ENCODE measurements at places on chromosomes 5 and 9.

GRCh38 chr9:5767968-5768932 lies 64.7 kb downstream of the ERMP1 start:
- no peak for DNase-seq

GRCh38 chr9:126464694-126465441 lies 138.2 kb downstream of the MVB12B start:
- peak; percentile 24 for DNase-seq

GRCh38 chr9:69582018-69582417 lies 90.2 kb downstream of the APBA1 start:
- DNase-seq, result no peak

DNA sequence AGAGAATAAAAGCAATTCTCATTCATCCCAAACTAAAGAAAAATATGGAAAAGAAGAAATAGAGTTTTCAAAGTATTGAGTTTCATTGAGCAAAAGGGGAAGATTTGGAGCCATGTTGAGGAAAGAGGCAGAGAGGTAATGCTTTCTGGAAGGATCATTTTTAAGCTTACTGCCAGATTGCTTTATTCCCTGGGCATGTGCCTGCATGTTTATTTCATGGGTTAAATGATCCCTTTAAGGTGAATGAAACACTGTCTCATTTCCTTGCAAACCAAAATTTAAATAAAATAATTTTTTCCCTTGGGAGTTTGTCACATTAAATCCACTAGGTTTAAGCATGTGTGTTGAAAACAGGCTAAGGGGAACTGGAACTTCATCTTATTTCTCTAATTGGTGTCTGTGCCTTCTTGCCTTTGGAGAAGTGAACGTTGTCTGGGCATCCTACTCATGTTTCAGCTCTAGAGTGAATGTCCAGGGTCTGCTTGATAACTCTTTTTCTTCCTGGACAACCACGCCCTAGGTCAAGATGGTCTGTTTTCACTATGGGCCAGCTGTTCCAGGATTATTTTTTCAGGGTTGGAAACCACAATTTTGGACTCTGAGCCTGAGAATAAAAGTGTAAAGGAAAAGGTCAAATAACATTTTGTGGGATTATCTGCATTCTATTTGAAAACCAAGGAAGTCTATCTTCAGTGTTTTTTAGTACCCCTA lies 114.1 kb upstream of the ELL2 start:
- no peak for DNase-seq

- peak; percentile 94 for DNase-seq
Observed at GRCh38 chr9:121529237-121529987, 29.8 kb upstream of the GGTA1 start.

DNA sequence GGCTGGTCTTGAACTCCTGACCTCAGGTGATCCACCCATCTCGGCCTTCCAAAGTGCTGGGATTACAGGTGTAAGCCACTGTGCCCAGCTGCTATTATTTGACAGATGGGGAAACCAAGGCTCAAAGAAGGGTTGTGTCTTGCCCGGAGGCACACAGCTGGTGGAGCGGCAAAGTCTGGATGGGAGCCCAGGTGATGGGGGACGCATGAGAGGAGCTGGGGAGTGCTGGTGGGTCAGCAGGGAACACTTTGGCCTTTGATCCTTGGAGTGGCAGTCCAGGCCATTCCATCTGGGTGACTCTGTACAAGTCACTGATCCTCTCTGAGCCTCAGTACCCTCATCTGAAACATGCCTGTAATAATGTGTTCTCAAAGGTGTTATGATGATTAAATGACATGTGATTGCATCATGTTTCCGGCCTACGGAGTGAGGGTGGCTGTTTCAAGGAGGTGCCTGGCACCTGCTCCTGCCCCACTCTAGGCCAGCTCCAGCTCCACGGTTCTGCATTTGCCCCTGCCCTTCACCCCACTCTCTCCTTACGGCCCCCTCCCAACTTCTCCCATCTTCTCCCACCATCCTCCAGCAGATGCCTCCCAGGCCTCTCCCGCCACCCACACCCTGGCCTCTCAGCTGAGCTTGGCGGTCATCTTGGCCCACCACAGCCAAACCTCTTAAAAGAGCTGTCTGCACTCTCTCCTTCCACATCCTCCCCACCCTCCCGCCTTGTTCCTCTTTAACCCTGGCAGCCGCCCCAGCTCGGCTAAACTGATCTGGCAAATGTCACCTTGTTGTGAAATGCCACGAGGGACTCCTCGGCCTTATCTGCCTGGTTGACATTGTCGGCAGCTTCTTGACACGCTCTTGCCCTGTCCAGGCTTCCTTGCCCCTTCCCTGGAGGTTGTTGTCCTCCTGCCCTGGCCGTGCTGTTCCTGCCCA lies 5.5 kb upstream of the DBN1 start:
- DNase-seq, result peak; percentile 92

GRCh38 chr5:125295405-125295872 lies 549.0 kb upstream of the ZNF608 start:
- no peak for DNase-seq

GRCh38 chr9:135908093-135908753 lies 877 bp upstream of the CAMSAP1 start:
- DNase-seq, result peak; percentile 78

GRCh38 chr5:10232386-10232785 lies 17.3 kb downstream of the ATPSCKMT start:
- no peak for DNase-seq

GRCh38 chr9:133194597-133194996 lies 14.5 kb downstream of the OBP2B start:
- no peak for DNase-seq

DNA sequence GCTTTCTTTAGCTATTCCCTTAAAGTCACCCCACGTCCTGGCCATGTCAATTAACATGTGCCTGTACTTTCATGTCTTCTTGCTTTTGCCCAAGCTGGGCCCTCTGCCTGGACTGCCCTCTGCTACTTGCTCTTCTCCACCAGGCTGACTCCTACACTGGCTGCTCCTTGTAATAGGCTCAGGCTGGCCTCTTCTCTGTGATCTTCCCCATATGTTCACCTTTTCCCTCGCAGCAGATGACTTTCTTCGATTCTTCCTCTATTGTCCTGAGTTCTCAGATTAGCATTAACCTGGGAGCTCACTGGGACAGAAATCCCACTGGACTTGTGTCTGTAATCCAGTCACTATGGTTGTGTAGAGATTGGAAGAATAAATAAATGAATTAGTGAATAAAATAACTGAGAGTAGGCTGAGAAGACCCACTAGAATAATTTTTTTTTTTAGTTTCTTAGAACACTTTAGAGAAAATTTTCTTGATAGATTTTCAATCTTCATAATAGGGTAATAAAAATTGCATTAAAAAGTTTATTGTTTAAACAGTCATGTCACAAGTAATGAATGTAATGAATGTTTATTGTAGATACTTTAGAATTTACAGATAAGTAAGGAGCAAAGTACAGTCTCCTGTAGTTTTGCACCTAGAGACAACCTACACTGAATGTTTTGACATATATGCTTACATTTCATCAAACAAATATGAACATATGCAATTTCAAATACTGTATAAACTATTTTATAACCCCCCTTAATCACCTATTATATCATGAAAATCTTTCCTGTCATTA lies 47.4 kb upstream of the TNFSF15 start:
- no peak for DNase-seq

DNA sequence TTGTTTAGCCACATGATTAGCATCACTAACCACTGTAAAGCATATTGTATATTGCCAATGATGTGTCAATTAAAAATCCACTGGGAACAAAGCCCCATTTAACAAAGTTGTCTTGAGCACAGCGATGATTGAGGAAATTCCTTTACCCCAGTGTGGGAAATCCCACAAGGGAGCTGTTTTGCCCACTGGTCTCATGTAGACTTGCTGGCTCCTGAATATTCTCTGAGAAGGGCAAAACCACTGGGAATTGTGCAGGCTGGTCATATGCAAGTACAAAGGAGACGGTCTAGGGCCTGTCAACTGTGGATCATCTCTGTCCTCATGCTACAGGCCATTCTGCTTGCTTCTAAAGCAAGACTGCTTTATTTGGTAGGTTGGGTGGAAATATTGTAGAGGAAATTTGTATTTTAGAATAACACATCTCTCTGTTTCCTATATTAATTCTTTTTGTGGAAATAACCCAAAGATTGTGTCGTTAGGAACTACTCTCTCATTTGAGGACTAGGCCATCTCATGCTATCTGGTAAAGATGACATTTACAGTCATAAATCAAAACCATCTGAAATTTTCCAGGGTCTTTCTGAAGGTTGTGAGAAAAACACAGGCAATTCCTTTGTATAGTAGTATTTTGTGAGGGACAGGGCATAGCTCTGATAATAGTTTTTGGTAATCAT lies 60.2 kb downstream of the PARP8 start:
- DNase-seq, result no peak

- no peak for DNase-seq
Observed at GRCh38 chr9:28547527-28547926, 974.2 kb upstream of the C9orf72 start.

GRCh38 chr5:44987026-44987425 lies 178.3 kb downstream of the MRPS30 start:
- no peak for DNase-seq

DNA sequence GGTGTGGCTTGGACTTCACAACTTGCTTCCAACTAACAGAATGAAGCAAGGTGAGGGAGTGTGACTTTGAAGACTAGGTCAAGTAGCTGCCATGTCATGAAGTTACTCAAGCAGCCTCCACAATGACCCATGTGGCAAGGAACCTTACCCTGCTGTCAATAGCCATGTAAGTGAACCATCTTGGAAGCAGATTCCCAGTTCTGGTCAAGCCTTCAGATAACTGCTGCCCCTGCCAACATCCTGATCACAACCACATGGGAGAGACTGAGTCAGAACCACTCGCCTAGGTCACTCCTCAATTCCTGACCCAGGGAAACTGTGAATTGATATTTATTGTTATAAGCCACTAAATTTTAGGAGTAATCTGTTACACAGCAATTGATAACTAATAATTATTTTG lies 10.9 kb downstream of the ZCCHC10 start:
- no peak for DNase-seq

DNA sequence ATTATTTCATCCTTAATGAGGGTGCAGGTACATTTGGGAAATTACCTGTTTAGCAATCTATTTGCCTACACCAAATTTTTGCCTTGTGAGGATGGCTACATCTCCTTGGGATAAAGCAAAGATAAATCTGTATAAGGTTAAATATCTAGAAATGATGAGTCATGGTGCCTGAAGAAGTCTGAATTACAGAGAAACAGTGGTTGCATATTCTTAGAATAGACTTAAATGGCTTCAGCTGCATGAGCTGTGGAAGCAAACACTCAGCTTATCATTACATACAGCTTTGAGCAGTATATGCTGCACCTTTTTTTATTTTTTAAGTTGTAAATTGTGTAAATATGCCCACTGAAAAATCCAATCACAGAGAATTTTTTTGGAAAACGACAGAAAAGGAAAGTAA lies 153.5 kb downstream of the RAPGEF6 start:
- DNase-seq, result no peak

DNA sequence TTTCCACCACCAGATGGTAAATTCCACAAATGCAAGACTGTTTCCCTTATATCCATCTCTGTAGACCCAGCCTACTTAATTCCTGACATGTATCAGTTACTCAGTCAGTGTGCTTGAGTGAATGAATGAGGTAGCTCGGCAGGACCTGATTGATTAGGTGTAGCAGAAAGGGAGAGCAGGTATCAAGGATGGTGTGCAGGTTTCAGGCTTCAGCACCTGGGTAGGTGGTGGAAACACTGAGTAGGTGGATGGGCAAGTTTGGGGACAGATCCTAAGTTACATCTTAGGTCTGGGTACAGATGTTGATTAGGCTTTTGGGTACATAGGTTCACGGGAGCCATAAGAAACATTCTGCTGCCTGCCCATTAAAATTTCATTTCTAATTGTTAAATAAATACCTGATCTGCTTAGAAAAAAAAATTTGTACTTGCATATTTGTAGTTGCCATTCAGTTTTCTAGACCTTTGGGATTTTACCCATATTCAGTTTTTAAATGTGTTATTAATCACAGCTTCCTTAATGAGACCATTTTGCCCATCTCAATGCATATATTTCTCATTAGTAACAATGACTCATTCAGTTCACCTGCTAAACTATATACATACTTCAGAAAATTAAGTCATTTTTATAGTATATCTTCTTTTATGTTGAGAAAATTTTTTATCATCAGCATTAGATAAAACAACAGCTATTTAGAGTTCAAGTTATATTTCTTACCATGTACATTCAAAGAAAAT lies 111.8 kb downstream of the INIP start:
- no peak for DNase-seq

- DNase-seq, result no peak
Observed at GRCh38 chr5:100186181-100186580, 349.0 kb upstream of the FAM174A start.

GRCh38 chr9:28909526-28909925 lies 1336.2 kb upstream of the C9orf72 start:
- no peak for DNase-seq

DNA sequence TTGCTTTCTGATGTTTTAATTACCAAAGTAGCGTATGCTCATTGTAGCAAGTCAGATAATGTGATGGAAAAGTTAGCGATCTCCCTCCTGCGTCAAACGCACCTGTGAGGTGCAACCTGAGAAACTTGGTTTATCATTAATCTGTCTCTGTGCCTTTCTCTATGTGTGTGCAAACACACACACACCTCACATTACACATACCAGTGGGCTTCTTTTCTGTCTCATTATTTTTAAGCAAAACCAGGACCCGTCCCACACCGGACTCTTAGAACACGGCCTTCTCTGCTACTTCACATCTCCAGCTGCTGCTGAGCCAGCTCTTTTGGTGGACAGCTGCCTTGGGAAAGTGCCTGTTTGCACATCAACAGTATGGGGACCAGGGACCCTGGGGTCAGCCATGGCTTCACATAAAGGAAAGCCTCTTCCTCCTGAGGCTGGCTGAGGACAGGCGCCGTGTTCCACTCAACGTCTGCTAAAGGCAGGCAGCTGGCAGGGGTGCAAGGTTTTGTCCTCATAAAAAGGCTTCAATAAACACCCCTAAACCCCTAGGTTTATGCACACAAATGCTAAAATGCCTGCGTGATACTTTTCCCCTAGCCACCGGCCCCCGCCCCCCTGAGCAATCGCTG lies 44.2 kb downstream of the MRPL36 start:
- DNase-seq, result peak; percentile 70

DNA sequence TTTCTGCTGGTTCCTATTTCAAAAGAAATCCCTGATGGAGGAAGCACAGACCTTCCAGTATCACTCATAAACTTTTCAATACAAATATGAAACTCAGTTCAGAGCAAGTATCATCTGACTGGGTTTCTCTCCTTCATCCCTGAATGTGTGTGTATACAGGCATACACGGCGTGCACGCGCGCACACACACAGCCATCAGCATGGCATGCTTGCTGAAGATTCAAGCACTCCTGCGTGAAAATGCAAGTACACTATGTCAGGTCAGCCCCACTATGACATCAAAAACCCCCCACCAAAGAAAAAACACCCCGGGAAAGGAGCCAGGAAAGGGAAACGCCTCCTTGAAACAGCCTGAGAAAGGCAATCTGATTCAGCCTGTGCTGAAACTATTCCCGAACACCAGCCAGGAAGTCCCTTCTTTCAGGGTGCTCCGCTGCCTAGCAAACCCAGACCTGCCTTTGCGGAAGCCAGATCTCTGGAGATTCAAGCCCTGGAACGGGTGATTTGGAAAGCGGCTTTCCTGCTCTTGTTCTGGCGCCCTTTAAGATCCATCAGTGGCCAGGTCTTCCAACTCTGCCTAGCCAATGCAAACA lies 831 bp downstream of the KLHL3 start:
- DNase-seq, result no peak

- no peak for DNase-seq
Observed at GRCh38 chr5:59999056-59999455, 105.5 kb upstream of the PDE4D start.

Measured in suprapubic skin (tissue), 4 donors.